ENCODE measurements at places on chromosomes 7 and 10.
A peak's percentile ranks its signal among the peaks of the same experiment; 100 is the strongest.

GRCh38 chr10:33968983-33969382, 634.5 kb upstream of the NRP1 start:
- DNase-seq = no peak

DNA sequence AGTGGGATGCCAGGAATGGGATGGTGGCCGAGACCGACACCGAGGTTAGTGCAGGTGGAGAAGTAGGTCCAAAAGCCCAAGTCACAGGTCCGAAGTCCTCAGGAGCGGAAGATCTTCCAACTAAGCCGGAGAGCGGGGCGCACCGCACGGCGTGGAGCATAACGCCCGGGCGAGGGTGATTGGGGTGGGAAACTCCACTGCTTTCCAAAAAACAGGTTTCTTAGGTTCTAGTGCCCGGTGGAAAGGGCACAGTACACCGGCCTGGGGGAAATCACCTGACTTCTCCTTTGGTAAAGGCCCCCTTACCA, 11.4 kb upstream of the SPAG6 start:
- DNase-seq = no peak

DNA sequence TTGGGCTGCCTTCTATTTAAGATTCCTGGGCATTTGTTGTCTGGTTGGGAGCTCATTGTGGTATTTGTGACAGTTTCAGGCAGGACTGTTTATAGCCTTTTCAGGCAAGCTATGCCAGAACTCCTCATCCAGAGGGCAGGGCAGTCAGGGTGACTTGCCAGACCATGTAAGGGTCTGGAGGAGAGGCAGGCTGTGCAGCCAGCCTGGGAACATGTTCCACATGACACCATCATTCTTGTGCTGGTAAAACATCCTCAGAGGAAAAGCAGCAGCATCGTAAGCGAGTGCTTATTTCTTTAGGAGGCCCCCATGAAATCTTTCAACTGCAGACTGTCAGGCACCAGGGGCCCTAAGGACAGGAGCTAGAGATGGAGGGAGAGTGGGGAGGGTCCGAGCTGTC, 44.0 kb upstream of the SORBS1 start:
- no peak for DNase-seq

GRCh38 chr7:50092579-50093491, at the start of gene ZPBP:
TSS of gene ZPBP (minus strand) at chr7:50093246. CDS start at chr7:50093194, 52 bp downstream.
- DNase-seq = peak; percentile 25

DNA sequence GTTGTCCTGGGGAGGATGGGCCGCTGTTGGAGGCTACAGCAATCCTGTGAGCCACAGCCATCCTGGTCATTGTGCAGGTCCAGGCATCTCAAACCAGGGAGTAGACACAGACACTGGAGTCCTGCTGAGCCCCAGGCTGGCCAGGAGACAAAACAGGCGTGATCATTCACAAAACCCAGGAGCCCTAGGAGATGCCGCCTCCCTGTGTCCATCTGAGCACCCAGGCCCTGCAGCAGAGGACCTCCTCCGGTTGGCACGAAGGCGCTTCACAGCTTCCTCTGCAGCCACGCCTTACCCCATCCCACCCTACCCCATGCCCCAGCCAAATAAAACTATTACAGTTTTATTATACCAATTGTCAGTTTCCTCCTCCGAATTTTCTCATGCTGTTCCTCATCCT, 183.6 kb downstream of the PLXNA4 start:
- DNase-seq = no peak

DNA sequence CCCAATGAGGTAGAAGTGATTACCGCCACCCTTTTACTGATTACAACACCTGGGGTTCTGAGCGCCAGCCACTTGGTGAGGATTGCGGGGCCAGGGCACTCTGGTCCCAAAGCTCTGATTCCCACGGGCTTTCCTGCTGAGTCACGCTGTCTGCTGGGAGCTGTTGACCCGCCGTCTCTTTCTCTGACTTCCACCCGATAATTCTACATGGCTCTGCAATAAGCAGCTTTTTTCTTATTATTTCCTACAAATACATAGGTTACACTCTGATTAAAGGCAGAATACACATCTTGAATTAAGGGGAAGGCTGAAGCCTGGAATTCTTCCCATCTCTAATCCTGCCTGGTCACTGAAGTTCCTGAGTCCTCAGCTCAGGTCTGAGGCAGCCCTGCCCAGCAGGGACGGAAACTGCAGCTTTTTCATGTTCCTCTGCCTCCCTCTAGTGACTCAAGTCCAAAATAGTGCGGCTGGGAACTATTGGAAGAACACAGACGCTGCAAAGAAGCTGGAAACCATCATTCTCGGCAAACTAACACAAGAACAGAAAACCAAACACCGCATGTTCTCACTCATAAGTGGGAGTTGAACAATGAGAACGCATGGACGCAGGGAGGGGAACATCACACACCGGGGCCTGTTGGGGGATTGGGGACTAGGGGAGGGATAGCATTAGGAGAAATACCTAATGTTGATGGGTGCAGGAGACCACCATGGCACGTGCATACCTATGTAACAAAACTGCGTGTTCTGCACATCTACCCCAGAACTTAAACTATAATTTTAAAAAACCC, 178.3 kb downstream of the PRKCQ start:
- peak; percentile 71 for DNase-seq

DNA sequence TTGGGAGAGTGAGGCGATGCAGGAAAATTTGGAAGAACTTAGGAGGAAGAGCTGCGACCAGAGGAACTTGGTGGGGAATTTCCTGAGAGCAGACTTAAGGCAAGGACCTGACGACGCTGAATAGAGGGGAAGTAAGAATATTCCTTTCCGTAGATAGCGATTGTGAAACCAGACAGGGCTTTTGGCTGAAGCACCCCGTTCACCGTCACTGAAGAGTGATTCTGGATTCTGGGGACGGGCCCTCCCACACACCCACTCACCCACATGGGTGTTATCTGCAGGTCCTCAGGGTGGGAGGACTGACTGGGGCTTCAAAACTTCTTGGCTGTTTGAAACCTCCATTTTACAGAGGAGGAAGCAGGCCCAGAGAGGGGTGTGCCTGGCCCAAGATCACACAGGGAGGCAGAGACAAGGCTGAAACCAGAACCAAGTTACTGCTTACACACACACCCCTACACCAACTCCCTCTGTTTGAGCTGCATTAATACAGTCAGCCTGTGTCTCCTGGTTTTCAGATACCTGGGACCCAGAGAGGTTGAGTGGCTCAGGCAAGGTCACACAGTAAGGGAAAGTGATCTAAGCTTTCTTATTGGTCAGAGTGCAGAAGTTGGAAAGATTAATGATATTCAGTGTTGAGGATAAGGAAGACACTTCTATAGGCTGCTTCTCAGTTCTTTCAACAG, 37.2 kb upstream of the CDH23 start:
- DNase-seq = peak; percentile 48

- no peak for DNase-seq
Measured at GRCh38 chr7:98467570-98468312, 66.9 kb upstream of the BAIAP2L1 start.

- DNase-seq = no peak
Measured at GRCh38 chr10:98376485-98376884, 38.5 kb downstream of the PYROXD2 start.

DNA sequence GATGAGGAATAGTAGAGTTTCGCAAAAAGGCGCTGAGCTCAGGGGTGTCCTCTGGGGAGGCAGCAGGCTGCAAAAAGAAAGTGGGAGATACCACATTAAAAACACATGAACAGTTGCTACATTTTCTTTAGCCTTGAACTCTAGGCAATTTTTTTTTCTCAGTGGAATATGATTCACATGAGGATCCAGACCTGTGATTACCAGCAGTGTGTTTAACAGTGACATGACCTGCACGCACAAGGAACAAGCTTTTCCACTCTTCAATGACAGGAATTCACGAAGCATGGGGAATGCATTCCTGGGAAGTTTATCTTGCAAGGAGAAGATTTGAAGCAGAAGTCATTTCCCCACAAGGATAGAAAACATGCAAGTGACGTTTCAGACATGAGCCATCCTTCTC, 161.6 kb downstream of the ITGA8 start:
- no peak for DNase-seq

DNA sequence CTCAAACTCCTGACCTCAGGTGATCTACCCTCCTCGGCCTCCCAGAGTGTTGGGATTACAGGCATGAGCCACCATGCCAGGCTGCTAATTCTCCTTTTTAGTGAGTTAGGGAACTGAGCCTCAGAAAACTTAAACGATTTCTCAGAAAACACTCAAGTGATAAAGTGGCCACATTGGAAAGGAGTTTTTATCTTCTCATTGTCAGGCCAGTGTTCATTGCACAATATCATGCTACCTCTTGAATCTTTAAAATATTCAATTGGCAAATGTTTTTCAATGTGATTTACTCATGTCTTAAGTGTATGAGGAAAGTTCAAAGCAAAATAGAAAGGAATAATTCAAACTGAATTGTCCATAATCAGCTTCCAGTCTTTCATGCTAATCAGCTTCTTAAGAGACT, 80.7 kb downstream of the ITGB8 start:
- no peak for DNase-seq

GRCh38 chr7:92228100-92228499, 17.6 kb downstream of the KRIT1 start:
- no peak for DNase-seq

GRCh38 chr10:122113161-122113944, 124.4 kb downstream of the TACC2 start:
- DNase-seq = peak; percentile 61

DNA sequence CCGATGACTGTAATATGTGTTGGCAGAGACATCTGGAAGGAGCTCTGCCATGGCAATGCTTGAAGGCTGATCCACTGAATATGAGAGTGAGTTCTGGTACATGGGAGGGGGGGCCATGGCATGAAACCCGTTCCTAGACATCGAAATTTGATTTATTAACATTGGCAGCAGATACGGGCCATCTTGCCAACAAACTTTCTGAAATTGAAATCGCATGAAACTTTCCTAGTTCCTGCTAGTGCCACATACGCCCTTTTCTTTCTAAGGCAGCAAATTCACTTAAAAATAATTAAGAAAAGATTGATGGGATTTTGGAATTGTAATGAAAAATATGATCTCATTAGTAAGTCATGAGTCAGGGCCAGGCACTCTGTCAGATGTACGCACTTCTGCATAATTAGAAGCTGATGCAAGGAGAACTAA, 91.8 kb upstream of the KMT2C start:
- no peak for DNase-seq

- no peak for DNase-seq
Measured at GRCh38 chr10:120505866-120506265, 48.8 kb downstream of the PLPP4 start.

- DNase-seq = no peak
Measured at GRCh38 chr10:103507235-103508191, 14.0 kb downstream of the NEURL1 start.

DNA sequence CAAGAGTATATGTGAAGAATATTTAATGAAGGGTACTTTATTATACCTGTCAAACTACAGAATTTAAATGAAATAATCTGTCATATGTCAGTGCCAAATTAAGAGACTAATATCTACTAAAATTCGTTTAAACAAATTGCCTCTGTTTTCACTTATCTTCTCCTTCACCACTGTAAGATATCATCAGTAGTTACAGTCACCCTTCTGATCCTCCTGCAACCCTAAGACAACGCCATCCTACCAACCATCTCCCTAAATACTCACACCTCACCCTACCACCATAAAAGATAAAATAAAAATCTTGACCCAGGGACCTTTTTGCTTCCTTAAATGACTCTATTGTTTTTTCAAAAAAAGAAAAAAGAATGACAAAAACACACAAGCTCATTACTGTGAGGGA, 20.8 kb downstream of the EZH2 start:
- no peak for DNase-seq

DNA sequence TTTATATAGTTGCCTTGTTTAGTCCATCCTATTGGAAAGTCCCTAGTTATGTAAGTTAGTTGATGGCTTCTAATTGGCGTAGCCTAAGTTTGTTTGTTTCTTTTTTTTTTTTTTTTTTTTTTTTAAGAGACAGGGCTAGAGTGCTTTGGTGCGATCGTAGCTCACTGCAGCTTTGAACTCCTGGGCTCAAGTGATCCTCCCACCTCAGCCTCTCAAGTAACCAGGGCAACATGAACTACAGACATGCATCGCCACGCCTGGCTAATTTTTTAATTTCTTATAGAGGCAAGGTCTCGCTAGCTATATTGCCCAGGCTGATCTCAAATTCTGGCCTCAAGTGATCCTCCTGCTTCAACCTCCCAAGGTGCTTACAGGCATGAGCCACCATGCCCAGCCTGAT, 7.1 kb downstream of the CSGALNACT2 start:
- no peak for DNase-seq

GRCh38 chr10:130747356-130747755, 564.2 kb downstream of the TCERG1L start:
- no peak for DNase-seq

DNA sequence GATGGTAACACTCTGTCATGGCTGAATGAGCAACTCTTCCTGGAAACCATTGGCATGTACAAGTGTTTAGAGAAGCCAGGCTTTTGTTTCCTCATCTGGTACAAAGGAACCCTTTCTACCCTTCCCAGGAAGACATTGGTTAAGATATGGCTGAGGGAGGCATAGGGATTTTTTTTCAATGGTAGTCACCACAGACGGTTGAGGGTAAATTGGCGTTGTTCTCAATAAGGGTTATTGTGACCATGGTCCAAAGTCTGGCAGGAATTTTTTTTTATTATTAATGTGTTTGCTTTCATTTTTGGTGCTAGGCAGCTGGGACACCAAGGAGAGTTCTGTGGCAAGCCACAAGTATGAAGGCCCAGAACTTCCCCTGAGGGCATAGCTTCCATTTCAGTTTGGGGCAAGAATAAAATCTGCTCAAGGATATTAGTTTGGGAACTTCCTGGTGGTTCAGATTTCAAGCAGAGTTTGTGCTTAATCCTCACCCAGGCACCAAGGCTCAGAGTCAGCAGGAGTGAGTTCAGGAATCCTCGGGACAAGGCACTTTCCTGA, at the start of gene PLEKHS1:
TSS of gene PLEKHS1 (plus strand) at position 502 of the 552 bp plus-strand sequence. CDS start 3,596 bp downstream, outside the sequence.
- DNase-seq = no peak

Data from GM19239 (cell line).